WTC11 (cell line): ENCODE measurements at places on chromosomes 11 and 22. TPM values are rescaled to one million over a fixed set of nuclear protein-coding genes. Genes with fewer than 3 reads are reported as not detected.

P2RY6 gene
- total RNA-seq: 0.11 to 0.16 TPM in 2 of 3 replicates, not detected in the other

TRPC6 gene
- 0.23 to 1.3 TPM (median 0.46 TPM) in 3 replicates for total RNA-seq

CBL gene
- 45.6 to 47.9 TPM (median 46.7 TPM) in 3 replicates for total RNA-seq

EMID1 gene
- total RNA-seq: 6.0 to 8.6 TPM (median 6.1 TPM) in 3 replicates

SLC22A8 gene
- total RNA-seq: not detected in 3 replicates

CCDC157 gene
- total RNA-seq: 3.8 to 6.5 TPM (median 4.2 TPM) in 3 replicates

GPHA2 gene
- total RNA-seq: 1.0 to 1.6 TPM (median 1.6 TPM) in 3 replicates

P4HA3 gene
- 0.13 to 0.14 TPM in 2 of 3 replicates, not detected in the other for total RNA-seq

FAM181B gene
- 0.80 to 1.1 TPM (median 1.0 TPM) in 3 replicates for total RNA-seq

USP2 gene
- 7.3 to 8.2 TPM (median 8.0 TPM) in 3 replicates for total RNA-seq
